ENCODE measurements at places on chromosomes 16 and 17.

DNA sequence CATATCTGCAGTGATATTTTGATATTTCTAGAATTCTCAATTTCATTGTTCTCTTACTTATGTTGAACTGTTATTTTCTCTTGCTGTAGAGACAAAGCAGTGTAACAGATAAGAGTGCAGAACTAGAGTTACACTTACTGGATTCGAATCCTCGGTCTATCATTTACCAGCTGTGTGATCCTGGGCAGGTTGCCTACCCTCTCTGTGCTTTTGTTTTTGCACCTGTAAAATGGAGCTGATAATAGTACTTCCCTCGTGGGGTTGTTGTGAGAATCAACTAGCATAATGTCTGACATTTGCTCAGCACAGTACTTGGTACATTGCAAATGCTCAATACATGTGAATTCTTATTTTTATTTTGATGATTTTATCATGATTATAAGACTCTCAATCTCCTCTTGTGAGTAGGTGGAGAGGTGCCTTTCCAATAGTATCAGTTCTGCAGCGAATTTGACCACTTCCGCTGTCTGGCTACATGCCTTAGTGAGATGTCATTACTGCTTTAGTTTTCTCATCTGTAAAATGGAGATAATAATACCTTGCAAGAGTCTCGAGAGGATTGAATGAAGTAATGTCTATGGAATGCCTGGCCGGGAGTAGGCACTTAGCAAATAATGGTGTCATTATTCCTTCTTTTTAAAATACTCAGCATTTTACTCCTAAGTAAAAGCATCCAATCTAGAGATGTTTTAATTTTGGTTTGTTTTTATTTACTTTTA, 312.2 kb upstream of the MAF start:
- DNase-seq: no peak

- no peak for DNase-seq
Measured at GRCh38 chr17:9661027-9661426, 15.7 kb downstream of the USP43 start.

DNA sequence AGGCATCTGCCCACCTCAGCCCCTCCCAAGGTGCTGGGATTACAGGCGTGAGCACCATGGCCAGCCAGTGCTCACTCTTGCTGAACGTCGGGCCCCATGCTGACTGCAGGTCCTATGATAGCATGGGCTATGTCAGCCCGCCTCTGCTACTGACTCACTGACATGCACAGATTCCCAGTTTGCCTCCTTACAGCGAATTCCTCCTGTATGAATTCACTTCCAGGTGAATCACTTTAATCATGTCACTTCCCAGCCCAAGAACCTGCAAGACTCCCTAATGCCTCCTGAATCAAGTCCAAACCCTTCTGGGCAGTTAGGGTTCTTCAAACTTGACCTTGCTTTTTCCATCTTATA, 16.1 kb upstream of the UBTF start:
- no peak for DNase-seq

DNA sequence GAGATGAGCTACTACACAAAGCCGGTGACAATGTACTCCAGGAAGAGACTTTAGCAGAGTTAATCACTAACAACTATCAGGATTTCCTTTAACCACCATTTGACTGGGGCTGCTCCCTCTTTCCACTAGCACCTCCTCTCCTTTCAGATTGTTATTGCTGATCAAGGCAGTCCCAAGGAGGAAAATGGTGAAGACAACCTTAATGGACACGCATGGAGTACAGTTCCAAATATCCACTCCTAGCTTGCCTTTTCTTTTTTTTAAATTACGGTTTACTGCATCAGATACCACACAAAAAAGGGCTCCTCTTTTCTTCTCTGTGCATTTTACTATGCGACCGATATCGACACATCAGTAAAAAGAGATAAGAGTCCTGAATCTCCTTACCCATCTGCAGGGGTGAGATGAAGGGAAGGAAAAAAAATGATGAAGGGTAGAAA, 30.9 kb downstream of the FAM222B start:
- no peak for DNase-seq

DNA sequence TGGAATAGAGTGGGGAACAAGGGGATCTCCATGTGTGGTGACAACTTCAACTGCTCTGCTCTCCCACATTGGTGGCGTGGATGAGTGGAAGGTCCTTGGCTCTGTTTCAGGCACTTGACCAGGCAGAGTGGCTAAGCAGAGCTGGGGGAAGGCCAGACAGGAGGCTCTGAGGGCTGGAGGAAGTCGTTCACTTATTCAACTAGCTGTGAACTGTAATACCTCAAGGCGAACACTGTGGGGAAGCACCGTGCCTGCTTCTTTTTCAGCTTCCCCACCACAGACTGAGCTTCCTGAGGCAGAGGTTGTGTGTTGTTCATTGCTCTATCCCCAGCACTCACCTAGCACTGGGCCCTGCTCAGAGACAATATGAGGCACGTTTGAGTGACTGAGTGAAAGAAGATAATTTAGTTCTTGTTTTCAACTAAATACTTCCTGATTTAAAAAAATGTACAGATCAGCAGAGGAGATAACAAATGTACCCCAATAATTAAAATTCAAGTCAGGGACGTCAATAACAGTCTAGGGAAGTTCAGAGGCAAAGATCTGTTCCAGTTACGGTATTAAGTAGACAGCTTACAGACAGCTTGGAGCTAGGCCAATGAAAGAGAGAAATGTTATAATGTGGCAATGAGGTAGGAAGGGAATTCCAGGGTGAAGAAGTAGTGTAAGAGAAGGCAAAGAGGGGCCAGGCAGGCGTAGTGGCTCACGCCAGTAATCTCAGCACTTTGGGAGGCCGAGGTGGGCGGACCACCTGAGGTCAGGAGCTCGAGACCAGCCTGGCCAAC, 34.7 kb downstream of the MYO18A start:
- peak; percentile 92 for DNase-seq

GRCh38 chr16:67727521-67728485, 8.7 kb upstream of the GFOD2 start:
- no peak for DNase-seq

DNA sequence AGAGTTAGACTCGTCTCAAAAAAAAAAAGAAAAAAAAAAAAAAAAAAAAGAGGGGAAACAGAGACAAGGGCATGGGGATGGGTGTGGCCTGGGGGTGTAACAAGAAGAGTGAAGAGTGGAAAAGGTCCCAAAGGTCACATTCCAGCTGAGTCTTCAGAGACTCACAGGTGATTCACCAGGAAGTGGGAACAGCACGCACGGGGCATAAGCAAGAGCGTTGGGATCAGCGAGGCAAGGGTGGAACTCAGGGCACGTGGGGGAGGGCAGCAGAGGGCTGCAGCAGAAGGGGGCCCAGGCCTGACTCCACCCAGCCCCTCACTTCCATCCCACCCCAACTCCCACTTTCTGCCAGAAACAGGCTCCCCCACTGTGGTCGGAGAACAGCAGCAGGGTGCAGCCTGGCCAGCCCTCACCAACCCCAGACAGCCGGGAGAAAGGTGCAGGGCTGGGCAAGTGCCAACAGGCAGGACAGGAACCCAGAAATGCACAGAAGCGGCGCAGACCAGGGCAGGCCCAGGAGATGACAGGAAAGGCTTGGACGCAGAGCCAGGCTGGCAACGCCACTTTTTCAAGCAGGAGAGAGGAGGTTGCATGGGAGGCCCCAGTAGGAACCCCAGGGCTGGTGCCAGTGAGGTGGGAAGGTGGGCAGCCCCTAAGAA, 3.3 kb downstream of the MEAK7 start:
- DNase-seq: no peak

DNA sequence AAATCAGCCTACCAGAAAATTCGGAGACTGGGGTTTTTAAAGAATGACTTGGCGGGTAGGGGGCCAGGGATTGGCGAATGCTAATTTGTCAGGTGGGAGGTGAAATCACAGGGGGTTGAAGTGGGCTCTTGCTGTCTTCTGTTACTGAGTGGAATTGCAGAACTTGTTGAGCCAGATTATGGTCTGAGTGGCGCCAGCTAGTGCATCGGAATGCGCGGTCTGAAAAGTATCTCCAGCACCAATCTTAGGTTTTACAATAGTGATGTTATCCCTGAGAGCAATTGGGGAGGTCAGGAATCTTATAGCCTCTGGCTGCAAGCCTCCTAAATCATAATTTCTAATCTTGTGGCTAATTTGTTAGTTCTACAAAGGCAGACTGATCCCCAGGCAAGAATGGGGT, 762 bp upstream of the RBL2 start:
- no peak for DNase-seq

DNA sequence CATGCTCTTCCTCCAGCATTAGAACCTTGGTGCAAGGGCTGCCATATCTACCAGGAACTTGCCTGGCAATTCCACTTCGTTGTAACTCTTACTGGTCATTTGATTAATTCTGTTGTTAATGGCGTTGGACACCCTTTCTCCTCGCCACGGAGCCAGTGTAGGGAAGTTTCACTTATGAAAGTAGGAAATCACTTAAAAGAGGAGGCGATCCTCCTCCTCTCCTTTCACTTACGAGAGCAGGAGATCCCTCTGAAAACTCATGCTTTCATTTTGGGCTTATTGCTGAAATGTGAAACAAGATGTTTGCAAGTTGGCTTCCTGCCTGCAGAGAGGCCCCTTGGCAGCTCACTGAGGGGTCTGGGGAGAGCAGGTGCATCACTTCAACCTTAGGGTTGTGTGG, 226.0 kb downstream of the SNX29 start:
- no peak for DNase-seq

DNA sequence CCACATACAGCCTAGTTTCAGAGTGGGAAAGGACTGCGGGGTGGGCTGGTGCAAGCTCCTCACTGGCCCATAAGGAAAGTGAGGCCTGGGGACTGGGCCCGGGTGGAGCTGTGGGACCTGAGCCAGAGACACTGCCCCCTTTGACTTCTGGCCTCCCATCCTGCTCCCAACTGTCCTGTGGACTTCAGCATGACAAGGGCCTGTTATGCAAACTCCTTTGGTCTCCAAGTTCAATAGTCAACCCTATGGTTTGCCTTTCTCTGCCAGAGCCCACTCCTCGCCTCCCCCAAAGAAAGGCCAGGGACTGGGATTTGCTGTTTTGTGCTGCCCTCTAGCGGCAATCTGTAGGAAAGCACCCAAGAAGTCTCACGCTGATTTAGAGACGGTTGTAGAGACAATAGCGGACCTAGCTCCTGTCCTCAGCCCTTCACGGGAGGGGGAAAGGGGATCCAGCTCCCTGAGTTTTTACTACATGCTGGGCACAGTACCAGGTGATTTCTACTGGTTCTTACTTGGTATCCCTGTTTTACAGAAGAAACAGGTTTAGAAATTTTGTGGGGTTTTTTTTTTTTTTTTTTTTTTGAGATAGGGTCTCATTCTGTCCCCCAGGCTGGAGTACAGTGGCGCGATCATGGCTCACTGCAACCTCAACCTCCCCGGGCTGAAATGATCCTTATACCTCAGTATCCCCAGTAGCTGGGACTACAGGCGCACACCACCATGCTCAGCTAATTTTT, 1.2 kb upstream of the TLCD3B start:
- DNase-seq: peak; percentile 87

DNA sequence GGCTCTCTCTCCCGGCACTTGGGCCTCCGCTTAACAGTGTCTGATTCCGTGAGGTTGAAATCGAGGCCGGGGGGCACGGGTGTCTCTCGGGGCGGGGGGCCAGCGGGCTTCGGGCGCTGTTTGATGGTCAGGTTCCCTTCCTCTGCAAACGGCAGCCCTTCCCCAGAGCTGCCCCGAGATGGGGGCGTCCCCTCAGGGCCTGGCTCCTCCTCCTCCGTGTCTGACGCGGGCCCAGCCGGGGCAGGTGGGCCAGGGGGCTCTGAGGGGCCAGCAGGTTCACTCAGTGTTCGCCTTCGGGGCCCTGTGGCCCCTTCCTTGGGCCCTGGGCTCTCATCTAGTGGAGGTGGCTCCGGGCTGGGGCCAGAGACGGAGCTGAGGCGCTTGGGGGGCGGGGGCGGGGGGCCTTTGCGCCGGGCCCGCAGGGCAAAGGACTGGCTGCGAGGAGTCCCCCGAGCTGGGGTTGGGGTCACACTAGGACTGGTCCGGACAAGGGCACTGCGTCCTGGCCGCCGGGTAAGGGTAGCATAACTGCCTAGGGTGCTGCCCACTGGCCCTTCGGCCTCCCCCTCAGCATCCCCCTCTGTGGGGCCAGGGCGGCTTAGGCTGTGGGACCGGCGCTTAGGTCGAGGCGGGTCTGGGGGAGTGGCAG, 13.1 kb downstream of the CASKIN2 start:
- no peak for DNase-seq

GRCh38 chr17:36756695-36757094, 155.3 kb downstream of the MRM1 start:
- DNase-seq: no peak

GRCh38 chr16:14405611-14406537, 224.2 kb downstream of the PARN start:
- peak; percentile 96 for DNase-seq

DNA sequence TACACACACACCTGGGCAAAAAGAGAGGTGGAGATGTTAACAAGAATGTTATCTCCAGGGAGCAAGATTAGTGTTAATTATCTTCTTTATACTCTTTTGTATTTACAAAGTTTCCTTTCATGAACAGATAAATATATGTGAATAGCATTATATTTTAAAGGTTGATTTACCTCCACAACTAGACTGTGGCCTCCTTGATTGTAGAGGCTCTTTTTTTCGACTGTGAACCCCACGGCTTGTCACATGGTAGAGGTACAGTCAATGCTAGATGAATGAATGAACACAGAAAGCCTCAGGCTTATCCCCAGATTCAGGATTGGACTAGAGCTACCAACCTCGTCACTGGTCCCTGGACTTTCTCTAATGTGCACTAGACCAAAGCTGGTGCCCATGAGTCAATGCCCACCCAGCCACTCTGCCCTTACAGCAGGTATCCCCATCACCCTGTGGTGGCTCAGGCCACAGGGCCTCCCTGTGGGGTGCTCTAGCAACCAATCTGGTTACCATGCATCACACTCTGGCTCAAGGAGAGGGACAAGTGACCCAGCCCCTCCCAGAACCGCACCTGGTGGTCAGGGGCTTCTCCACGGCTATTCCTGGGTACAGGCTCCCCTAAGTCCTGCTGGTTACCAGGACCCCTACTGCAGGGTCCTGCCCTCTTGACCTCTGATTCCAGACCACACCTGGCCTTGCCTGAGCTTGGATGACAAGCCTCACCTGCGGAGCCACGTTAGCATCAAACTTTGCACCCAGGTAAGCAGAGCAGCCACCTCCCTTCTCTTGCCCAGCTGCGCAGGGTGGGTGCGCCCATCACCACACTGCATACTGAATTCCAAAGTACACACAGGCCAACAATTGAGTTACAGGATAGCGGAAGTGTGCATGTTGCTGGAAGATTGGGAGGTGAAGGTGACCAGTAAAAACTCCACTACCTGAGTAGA, 101.0 kb downstream of the CDYL2 start:
- no peak for DNase-seq

DNA sequence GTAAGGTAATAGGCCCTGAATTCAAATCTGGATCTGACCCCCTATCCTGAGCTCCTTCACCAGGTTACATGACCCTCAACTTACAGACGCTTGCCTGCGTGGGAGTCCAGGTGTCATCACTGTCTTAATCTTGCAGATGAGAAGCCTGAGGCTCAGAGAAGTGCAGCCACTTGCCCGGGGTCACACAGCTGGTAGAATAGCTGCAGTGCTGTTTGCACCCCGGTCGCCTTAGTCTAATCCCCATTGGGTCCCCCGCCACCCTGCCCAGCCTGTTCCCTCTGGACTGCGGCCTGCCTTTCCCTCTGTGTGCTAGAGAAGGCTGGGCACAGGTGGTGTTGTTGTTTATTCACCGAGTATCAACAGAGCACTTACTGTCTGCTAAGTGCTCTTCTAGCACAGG, 107.0 kb downstream of the SDR42E1 start:
- DNase-seq: no peak

GRCh38 chr16:8753416-8754054, 43.9 kb downstream of the TMEM186 start:
- no peak for DNase-seq

Data from H9 (cell line).